ENCODE measurements at places on chromosomes 12 and 14.

DNA sequence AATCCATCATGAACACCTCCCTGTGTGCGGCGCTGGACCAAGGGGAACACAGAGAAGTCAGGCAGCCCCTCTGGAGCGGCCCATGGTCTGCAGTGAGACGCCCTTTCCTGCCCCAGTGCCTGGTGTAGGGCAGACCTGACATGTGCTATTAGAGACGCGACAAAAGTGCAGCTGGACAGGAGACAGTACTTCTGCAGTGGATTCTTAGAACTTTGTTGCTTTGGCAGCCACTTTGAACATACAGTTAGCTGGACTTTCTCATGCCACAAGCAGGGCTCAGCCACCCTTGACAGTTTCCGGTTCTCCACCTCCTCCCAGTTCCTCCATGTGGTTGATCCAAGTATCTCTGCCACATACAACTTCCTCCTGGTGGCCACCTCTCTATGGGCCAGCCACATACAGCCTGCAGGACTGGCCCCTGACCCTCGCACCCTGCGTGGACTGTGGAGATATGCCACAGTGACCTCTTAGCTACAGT, 45.9 kb downstream of the LGMN start:
- no peak for DNase-seq

DNA sequence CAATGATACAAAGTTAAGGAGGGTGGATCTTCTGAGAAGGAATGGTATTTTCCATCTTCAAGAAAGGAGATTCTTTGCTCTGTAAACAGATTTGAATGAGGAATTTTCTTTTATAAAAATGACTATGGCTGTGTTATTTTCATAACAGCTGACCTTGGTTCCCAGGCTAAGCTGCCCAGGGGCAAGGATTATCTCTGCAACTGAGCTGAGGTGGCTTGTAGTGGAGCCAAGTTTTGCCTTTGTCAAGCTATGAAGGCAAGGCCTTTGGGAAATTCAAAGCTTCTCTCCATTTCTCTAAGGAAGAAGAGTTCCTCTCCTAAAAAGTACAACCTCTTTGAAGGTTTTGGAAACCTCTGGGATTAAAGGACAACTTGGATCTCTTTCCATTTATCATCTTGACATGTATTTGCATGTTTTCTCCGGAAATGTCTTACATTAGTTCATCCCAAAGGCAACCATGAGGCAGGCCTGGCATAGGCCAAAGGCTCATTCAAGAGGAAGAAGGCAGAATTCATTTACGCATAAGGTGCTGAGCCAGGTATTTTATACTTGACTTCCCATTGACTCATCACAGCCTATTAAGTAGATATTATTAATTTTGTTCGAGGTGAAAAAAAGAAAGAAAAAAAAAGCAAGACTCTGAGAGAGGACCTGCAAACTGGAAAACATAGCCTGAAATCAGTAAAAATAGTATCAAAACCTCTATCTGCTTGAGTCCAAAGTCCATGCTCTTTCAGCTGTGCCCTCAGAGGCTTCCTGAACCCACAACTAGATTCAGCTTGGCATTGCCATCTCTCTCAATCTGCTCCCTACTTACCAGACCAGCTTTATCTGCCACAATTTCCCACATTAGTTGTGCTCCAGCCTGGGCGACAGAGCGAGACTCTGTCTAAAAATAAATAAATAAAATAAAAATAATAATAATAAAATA, 24.0 kb upstream of the CKAP4 start:
- no peak for DNase-seq

- no peak for DNase-seq
Measured at GRCh38 chr12:84512751-84513150, 399.8 kb downstream of the SLC6A15 start.

DNA sequence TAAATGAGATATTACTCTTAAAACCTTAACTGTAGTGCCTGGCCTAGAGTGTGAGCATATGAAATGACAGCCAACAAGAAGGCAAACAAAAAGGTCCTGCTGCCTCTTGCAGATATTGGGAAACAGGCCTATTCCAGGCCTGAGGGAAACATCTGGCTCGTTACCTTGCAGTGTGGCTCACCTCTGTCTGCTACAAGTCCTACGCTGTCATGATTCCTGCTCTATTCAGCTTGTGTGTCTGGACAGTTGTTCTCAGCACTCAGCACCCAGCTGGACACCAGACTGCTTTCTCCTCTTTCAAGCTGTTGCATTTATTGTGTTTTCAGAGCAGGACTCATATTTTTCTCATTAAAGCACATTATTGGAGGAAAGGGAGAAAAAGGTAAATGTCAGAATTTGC, 113.5 kb downstream of the TMTC2 start:
- DNase-seq = no peak

GRCh38 chr12:42689699-42690098, 100.2 kb upstream of the PRICKLE1 start:
- DNase-seq = no peak

Measured in RWPE2 (cell line).